CD8-positive, alpha-beta T cell (primary cell): ENCODE measurements at places on chromosomes 7 and 10. TPM values are rescaled to one million over a fixed set of nuclear protein-coding genes. Genes with fewer than 3 reads are reported as not detected.

Gene AKR1C3
- total RNA-seq = 0.57 TPM

Gene TMEM229A
- not detected for total RNA-seq

Gene TCAF2
- 33.2 TPM for total RNA-seq

Gene SLC13A4
- not detected for total RNA-seq

Gene ZNF800
- 80.7 TPM for total RNA-seq

Gene ADIRF
- total RNA-seq = not detected

Gene OR2A1
- total RNA-seq = not detected

Gene SLC35B4
- total RNA-seq = 5.1 TPM

Gene SVOPL
- total RNA-seq = not detected

Gene KCND2
- not detected for total RNA-seq

Gene PNLIPRP2
- not detected for total RNA-seq

Gene FZD1
- total RNA-seq = not detected

Gene SPDYE2B
- total RNA-seq = not detected

Gene ASB4
- not detected for total RNA-seq

Gene NYAP1
- 0.33 TPM for total RNA-seq

Gene SPDYE8
- total RNA-seq = not detected

Gene WNT8B
- not detected for total RNA-seq

Gene FASTK
- 56.3 TPM for total RNA-seq

Gene TLX1
- not detected for total RNA-seq

Gene FUOM
- total RNA-seq = 7.9 TPM

Gene GNGT1
- not detected for total RNA-seq

Gene TAS2R41
- total RNA-seq = not detected

Gene AKR1C8
- total RNA-seq = not detected

Gene LIPK
- not detected for total RNA-seq

Gene TMEM209
- total RNA-seq = 15.7 TPM

Gene CDHR1
- 1.5 TPM for total RNA-seq
